Stimulated activated CD8-positive, alpha-beta memory T cell treated with anti-CD3 and anti-CD28 coated beads, Interleukin-7, amount 100 ng/mL, for 4 hours (primary cell): ENCODE measurements at places on chromosomes 5 and 9.
A peak's percentile ranks its signal among the peaks of the same experiment; 100 is the strongest.

GRCh38 chr9:133534346-133535291 is at the start of gene ADAMTSL2:
TSS of gene ADAMTSL2 (plus strand) at chr9:133534704. CDS start at chr9:133536713, 2,009 bp downstream.
- DNase-seq = peak; percentile 52

DNA sequence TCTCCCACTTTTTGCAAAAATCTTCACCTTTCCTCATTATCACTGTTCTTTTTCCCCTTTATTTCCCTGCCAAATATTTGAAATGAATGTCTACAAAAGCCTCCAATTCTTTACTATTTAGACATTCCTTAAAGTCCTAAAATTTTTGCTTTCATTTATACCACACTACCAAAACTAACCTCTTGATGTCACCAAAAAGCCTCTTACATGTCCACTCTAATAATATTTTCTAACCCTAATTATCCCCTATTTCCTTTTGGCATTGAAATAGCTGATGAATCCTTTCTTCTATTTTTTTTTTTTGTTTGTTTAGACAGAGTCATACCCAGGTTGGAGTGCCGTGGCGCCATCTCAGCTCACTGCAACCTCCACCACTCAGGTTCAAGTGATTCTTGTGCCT is 32.3 kb upstream of the NRG2 start:
- no peak for DNase-seq

GRCh38 chr9:114317665-114318357 is 5.1 kb upstream of the ORM1 start:
- DNase-seq = no peak

GRCh38 chr5:143807401-143807800 is 4.6 kb upstream of the HMHB1 start:
- DNase-seq = no peak

- DNase-seq = no peak
Measured at GRCh38 chr5:41574391-41574790, 64.0 kb upstream of the PLCXD3 start.

DNA sequence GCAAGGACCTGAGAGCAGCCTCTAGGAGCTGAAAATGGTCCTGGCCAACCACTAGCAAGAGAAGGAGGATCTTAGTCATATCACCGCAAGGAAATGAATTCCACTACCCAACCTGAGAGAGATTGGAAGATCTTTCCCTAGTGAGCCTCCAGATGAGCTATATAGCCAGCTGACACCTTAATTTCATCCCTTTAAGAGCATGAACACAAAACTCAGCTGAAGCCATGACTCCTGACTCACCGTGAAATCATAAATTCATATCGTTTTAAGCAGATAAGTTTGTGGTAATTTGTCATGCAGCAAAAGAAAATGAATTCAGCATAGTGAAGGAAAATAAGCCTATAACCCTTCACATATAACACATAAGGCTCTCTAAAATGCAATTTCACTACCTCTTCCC is 23.5 kb downstream of the MAPKAP1 start:
- no peak for DNase-seq

DNA sequence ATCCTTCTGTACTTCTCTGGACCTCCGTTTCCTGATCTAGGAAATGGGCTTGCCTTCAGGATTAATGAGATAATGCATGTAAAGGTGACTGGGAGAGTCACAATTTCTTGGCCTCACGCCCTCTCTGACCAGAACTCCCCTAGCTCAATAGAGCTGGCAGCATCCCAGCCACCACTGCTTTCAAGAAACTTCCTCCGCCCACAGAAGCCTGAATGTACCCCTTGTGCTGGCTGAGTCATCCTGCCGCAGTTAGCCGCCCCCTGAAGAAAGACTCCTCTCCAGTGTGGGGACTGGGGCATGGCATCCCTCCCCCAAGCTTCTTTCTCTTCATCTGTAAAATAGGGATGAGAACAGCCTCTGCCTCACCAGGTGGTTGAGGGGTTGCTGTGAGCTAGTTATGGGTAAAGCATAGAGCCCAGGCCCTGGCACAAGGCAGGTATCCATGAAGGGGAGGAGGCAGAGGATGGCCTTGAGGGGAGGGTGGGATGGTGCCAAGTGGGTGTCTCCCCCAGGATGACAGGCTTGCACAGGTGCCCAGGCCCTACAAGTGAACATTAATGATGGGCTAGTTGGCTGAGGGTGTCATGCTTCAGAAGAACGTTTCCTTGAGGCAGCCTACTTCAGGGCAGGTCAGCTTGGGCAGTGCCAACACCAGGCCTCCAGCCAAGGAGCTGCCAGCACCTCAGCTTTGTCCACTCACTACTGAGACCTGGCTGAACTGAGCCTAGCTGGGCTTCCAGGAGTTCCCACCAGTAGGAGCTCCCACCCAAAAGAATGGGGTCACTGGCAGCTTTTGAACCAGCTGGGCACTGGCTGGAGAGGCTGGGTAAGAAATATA is 3.4 kb downstream of the PDLIM4 start:
- DNase-seq = peak; percentile 52

GRCh38 chr9:121222524-121223171 is 21.0 kb upstream of the RAB14 start:
- DNase-seq = no peak

DNA sequence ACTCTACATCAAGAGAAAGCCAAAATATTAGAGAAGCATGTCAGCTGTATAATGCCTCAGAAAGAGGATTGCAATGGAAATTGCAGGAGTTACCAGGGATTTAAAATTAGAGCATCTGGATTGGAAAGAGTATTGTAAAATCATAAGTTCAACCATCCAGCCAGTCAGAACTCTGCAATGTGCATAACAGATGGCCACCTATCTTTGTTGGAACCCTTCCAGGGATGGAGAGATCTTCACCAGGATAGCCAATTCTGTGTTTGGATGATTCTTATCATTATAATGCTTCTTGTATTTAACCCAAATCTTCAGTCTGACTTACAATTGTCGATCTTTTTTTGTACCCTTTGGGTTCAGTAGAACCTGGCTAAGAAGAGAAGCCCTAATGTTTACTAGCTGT is 164.4 kb downstream of the TLR4 start:
- DNase-seq = no peak

- no peak for DNase-seq
Measured at GRCh38 chr9:83372957-83373356, 165.2 kb downstream of the FRMD3 start.

GRCh38 chr5:14136228-14136627 is 6.9 kb upstream of the TRIO start:
- no peak for DNase-seq

DNA sequence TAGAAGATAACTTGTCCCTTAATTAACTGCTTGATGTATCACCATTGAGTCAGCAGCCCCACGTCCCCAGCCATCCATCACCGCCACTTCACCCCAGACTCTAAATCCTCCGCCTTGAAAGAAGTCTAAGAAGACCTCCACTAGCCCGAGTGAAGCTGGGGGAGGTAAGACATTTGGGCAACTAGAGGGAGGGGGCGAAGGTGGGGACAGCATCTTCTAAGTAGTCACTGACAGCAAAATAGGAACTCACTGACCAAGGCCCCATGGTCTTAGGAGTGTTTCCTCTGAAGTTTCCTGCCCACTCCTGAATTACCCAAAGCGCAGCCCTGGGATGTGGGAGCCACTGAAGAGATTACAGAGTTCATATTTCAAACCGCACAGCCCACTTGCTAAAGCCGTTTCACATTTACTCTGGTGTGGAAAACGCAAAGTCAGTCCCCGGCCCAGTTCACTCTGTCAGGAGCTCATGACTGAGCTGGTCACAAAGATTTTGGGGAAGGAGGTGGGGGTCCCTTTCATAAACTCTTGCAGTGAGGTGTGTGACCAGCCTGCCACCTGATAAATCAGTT is 107.4 kb downstream of the LHFPL2 start:
- no peak for DNase-seq

DNA sequence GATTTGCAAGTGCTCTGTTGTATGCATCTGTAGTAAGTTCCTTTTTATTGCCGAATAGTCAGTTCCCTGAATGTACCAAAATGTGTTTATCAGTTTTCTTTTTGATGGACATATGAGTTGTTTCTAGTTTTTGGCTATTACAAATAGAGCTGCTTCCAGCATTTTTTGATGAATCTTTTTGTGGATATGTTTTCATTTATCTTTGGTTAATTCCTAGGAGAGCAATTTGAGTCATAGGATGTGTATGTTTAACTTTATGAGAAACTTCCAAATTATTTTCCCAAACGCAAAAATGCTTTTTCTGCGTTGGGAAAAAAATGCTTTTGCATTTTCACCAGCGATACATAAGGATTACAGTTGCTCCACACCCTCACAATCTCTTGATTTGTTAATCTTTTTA is 287.7 kb downstream of the FER start:
- no peak for DNase-seq

DNA sequence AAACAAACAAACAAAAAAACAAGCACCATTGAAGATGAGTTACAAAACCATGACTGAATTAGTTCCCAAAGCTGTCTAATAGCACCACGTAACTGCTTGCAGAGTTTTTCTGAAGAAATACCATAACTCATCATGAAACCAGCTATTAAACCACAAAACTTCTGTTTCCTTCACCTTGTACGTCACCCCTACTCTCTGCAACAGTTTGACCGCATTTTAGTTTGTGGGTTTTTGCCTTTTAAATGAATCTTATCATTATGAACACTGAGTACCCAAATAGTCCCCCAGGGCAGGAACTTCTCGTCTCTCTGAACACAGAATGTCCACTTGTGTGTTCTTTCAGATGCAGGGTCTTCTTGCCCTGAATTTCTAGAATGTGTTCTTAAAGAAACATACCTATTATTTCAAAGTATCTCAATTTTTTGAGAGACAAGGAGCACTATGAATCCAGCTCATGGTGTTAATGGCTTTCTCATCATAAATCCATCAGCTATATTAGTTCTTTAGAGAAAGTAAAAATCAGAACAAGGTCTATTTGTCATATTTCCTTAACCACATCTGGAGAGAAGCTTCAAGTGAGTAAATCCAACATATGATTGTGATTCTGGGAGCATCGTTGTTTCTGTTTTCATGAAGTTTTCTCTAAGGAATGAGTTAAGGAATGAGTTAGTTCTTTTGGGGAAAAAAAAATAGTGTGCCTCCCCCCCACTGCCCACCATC is 210.6 kb downstream of the AUH start:
- DNase-seq = peak; percentile 33

DNA sequence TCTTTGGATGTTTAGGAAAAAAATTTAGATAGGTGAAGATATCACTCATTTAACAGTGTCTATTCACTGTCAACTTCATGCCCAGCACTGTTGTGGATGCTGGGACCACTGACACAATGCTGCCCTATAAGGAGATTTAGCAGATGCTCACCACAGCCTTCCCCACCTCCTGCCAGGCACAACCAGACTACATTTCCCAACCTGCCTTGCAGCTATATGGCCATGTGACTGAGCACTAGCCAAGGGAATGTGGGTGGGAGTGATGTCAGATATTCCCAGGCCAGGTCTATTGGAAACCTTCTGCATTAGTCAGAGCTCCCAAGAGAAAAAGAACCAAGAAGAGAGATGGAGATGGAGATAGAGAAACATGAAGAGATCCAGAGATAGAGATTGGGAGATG is 302.6 kb upstream of the TAS2R1 start:
- DNase-seq = no peak

DNA sequence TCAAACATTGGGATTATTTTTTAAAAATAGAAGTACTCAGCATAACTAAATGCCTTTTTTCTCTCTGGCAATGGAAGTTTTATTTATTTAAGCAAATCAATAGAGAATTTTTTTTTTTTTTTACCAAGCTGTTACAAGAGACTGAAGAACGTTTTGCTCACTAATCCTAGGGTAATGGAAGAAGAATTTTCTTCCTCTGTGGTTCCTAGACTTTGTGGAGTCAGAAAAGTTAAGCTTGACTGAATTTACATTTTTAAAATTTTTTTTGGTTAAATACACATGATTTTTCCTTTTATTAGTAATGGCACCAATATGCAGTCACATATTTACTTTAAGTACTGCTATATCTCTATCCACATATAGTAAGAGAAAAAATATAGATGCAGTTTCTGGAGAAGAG is 189.8 kb downstream of the PCSK1 start:
- DNase-seq = no peak

GRCh38 chr5:39341896-39342295 is 22.4 kb downstream of the C9 start:
- no peak for DNase-seq

- DNase-seq = no peak
Measured at GRCh38 chr5:136677217-136677616, 311.9 kb upstream of the TRPC7 start.

DNA sequence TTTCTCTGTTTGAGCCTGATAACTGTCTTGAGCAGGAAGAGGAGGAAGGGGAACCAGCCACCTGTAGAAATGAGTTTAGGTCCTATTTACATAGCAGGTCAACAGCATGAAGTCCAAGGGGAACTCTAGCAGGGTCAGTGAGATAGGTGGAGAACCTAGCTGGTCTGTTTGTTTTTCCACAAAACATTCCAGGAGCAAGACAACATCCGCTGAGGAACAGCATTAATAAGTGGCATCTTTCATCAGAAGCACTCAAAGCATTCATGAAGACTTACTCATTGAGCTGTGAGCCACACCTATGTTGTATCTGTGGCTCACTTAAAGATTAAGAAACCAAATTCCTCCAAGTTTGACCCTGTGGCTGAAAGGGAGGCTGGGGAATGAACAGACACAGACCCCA is 115.9 kb downstream of the ACTBL2 start:
- no peak for DNase-seq
